Activated T-cell treated with anti-CD3 and anti-CD28 coated beads, Interleukin-2, amount 50 U/mL, for 24 hours (primary cell): ENCODE measurements at places on chromosomes 1 and 21.

DNA sequence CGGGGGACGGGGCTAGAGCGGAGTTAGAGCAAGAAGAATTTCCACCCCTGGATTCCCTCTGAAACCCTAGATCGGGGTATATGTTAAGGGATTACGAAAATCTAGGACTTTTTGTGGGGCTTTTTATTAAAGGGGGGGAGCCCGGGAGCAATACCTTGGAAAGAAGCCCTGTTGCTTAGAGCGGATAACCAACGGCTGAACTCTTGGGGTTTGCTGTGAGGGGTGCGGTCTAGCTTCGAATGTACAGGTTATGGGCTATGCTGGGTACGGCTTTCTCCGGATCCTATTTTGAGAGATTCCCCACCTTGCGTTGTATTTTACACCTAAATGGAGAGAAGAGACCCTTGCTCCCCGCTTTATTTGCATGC lies 626 bp downstream of the DYRK3 start:
- no peak for DNase-seq

GRCh38 chr1:17569200-17570139 lies 30.0 kb downstream of the ARHGEF10L start:
- DNase-seq: no peak

GRCh38 chr1:30451532-30452125 lies 271.8 kb downstream of the MATN1 start:
- no peak for DNase-seq

DNA sequence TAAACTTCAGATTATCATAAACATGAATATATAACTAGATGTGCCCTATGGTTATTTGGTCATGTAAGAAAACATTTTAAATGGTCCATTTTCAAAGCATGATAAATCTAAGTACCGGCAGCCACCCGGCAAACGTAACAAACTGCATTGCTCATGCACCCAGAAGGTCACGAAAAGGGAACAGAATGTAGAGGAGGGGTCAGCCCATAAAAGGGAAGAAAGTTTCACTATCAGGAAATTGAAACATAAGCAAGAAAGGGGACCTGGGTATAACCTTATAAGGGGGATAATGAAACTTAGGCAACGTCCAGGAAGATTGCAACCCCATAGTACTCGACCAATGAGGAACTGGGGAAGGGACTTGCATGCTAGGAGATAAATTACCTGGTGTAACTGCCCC lies 421.2 kb upstream of the ZRANB2 start:
- no peak for DNase-seq

- no peak for DNase-seq
These were observed 20.9 kb upstream of the AGL start for GRCh38 chr1:99829269-99829668.

- no peak for DNase-seq
These were observed 3.5 kb upstream of the VASH2 start for GRCh38 chr1:212946872-212947271.

GRCh38 chr1:36889478-36890226 lies 144.7 kb downstream of the GRIK3 start:
- no peak for DNase-seq

DNA sequence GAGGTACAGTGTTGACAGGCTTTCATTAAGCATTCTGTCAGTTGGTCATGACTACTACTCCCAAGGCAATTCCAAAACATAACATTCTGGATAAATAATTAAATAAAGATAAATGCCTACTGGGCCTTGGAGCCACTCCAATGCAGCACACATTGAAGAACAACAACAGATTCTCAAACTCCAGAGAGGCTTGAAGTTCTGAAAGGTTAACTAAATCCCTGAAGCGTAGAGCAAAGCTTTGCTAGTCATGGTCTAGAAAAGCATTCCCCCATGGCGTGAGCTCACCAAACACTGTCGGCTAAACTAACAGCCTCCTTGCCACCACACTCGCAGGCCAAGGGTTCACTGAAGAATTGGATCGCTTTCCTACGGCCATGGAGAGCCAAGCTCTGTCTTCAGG lies 268.0 kb downstream of the ATG4C start:
- DNase-seq: no peak

GRCh38 chr1:117675907-117676430 lies 70.1 kb downstream of the TENT5C start:
- no peak for DNase-seq

- no peak for DNase-seq
These were observed 18.8 kb downstream of the SCAF4 start for GRCh38 chr21:31713115-31713514.

DNA sequence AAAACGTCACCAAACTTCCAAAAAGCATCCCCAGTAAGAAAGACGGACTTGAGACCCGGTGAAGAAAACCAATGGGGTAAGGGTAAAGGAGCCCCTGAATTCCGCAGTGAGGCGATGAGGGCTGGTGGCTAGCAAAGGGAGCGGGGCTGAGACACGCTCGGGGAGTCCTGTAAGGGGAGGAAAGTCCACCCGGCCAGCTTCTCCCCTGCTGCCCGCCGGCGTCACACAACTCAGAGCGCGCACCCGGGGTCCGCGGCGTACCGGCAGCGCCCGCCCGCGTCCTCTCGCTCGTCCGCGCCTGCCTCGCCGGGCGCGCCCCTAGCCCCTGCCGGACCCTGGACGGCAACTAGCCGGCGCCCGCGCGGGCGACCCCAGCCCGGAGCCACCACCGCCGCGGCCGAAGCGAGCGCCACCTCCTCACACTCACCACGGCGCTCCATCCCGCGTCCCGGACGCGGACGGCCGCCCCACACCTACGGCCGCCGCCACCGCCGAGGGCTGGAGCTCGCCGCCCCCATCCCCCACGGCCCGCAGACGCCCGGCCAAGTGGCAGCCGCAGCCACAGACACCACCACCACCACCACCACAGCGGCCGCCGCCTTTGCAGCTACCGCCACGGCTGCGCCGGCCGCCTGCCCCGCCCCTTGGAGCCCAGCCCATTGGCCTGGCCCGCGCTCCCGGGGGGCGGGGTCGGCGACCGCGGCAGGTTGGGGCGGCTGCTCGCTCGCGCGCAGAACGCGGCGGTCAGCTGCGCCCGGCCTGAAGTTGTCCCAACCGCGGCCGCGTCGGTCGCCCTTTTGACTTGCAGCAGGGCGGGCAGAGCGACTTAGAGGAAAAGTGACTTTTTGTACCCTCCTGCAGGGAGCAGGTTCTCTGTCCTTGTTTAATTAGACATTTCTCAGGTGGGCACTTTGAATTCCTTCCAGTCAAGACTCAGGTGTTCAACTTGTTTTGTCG lies 10.0 kb upstream of the ARHGAP29 start:
- DNase-seq: peak; percentile 48

GRCh38 chr1:206998816-206999215 lies 28.6 kb upstream of the FCAMR start:
- no peak for DNase-seq

DNA sequence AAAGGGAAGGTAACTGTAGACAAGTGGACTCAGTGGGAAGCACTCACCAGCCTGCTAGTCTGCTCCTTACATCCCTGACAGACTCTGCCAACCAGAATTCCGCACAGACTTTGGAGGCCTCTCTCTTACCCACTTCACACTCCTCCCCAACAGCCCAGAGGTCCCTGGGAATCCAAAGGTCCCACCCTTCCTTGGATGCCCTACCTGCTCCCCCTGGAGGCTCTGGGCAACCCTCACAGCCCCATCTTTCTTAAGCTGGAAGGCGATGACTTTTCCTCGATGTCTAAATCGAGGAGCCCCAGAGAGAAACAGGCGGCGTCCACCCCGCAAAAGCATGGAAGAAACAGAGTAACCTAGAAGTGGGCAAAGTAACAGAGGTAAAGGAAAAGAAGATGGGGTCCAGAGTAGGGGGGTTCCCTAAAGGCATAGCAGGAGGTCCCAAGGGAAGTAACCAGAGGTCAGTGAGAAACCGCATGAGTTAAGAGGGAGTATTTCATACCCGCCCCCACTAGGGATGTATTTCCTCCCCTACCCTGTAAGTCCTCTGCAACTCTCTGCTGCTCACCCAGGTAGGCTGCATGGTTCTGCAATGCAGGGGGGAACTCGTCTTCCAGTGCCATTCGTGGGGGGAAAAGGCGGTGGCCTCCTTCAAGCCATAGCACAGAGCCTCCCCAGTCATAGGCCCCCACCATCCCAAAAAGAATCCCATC lies 8.4 kb downstream of the ITGA10 start:
- DNase-seq: no peak

- no peak for DNase-seq
These were observed 12.9 kb downstream of the GPA33 start for GRCh38 chr1:167077128-167077867.

DNA sequence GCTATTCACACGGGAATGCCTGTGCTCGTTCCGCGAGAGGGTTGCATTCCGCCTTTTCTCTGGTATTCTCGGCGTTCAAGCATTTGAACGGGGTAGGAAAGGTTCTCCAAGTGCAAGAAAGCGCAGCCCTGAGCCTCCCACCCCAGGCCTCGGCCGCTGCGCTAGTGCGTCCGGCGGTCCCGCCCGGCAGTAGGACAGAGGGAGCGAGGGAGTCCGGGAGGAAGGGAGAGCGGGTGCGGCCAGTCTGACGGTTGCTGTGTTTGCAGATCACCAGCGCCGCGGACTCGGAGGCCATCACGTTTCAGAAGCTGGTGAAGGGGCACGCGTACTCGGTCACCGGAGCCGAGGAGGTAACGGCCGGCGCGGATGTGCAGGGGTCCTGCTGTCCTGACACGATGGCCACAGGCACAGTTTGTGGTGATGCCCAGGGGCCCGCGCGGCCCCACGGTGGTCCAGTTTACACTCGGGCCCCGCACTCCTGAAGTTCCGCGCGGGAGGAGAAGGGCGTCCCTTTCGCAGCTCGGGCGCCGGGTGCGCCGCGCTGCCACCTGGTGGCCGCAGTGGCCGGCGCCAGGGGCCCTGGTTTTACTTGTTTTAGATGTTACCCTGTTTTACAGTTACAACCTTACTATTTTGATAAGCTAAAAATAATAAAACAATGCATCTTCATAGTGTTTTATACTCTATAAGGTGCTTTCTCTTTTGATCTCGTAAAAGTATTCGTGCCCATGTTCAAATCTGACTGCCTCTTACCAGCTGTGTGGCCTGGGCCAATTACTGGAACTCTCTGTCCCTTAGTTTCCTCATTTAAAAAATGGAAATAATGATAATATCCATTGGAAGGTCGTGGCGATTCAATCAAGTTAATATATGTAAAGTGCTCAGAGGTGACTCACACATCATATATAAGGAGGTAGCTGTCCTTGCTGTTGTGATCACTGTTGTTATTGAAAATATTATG lies 36.7 kb downstream of the CAPN2 start:
- peak; percentile 83 for DNase-seq

- DNase-seq: no peak
These were observed 136.6 kb upstream of the HMGB4 start for GRCh38 chr1:33727310-33727709.

DNA sequence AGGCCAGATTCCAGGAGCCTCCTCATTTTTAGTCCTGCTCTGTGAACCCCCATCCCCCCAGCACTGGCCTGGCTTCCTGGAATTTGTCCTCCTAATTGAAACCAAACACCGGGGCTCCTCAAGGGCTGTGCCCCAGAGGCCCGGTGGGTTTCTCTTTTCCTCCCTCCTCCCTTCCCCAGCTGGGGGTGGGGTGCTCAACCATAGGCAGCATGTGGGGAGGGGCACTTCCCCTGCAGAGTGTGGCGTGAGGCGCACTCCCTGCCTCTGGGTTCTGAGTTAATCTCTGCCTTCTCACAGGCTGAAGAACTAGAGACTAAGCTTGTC lies 67.5 kb upstream of the ACOT11 start:
- DNase-seq: no peak

DNA sequence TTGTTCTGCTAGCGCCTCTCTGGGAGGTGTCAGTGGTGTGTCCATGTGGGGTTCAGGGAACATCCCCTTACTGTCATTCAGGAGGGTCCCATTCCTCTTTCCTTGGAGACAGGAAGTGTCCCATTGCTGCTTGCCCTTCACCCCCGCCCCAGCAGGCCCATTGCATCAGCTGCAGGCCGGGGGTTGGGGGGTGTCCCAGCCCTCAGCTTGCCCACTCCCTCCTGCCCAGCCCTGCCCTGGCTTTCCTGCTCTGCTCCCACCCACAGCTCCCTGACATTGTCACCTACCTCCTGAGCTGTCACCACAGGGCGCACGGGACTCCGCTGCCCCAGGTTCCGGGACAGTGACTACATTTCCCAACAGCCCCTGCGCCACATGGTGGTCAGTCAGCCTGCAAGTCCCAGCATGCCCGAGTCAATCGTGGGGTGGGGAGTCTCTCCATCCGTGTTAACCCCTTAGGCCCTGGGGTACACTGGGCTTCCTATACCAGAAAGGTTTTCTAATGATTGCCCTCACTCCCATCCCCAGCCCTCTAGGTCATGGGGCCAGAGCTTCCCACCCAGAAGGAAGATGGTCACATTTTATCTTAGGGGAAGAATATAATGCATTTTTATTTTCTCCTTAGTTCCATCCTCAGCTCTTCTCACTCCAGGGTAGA lies at the start of gene INPP5B:
INPP5B (minus strand) TSS at position 351 of the 658 bp plus-strand sequence. CDS start 745 bp downstream, outside the sequence.
- peak; percentile 82 for DNase-seq

GRCh38 chr1:179599623-179600249 lies 8.1 kb downstream of the TDRD5 start:
- no peak for DNase-seq

DNA sequence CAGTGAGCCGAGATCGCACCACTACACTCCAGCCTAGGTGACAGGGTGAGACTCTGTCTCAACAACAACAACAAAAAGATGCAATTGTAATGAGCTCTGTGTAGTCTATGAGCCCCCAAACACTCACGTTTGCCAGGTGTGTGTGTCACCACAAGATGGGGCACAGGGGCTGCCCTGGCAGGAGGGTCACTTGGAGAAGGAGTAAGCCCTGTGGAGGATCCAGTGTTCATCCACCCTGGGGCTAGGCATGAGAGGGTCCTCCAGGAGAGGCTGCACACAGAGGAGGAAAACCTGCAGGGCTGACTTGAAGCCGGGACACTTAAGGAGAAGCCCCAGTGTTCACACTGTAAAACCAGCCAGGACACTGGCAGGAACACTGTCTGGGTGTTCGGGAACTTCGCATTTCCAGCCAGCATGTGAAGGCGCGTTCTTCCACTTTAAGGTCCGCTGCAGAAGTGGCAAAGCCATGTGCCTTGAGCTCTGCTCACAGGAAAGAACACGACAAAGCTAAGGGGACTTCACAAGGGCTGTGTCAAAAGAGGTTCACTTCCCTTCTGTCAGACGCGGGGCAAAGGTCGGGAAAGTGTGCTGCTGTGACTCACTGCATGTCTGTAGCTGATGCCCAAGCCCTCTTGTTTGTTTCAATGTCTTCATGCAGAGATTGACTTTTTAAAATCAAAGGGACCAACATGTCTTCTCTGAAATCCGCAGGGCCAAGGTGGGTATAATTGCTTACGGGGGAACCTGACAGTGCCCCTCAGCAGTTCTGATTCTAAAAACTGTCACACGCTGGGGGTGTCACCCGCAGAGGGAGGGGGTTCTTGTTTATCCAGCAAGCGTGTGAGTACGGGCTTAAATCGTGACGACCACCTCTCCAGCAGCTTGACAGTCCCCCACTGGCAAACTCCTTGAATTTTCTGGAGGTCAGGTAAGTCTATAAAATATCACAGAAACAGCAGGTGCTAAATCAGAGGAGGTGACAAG lies 102.8 kb downstream of the RIPK4 start:
- no peak for DNase-seq
